ENCODE measurements at places on chromosomes 3 and 15. TPM values are rescaled to one million over a fixed set of nuclear protein-coding genes. Genes with fewer than 3 reads are reported as not detected.

SPTBN5 gene
- total RNA-seq: 0.55 TPM

RTP1 gene
- total RNA-seq: 5.1 TPM

DNASE1L3 gene
- not detected for total RNA-seq

PRSS50 gene
- 0.07 TPM for total RNA-seq

CEMIP gene
- total RNA-seq: not detected

LAMB2 gene
- total RNA-seq: 81.1 TPM

SMCO1 gene
- total RNA-seq: not detected

LRRC15 gene
- 0.18 TPM for total RNA-seq

LRRC2 gene
- total RNA-seq: 3.3 TPM

ETV5 gene
- 51.1 TPM for total RNA-seq

ABHD10 gene
- total RNA-seq: 36.1 TPM

ADGRG7 gene
- total RNA-seq: not detected

GRCh38 chr3:191070201-191070600 is 128.8 kb upstream of the OSTN start:
- DNase-seq: no peak

DNA sequence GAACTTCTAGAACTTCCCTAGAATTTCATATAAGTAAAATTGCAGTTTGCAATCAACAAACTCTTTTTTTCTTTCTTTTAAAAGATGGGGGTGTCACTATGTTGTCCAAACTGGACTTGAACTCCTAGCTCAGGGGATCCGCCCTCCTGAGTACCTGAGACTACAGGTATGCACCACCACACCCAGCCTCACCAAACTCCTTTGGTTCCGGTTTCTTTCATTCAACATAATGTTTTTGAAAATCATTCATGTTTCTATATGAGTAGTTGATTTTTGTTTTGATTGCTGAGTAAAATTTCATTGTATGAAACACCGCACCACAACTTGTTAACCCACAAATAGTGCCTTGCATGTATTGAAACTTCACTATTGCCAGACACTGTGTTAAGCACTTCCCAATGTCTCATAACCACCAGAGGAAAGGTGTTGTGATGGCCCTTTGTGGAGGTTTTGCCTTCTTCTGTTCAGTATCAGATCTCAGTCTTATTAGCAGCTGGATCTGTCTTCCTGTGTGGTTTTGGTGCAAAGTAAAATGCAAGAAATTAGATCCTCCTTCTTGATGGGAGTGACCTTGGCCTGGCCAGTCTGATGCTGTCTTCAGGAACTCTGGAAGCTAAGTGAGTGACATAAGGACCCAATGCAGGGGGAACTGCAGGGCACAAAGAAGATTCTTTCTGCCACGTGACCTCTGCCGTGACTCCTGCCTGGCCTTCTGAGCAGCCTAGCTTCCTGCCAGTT is 78.8 kb upstream of the UBE2E1 start:
- DNase-seq: no peak

DNA sequence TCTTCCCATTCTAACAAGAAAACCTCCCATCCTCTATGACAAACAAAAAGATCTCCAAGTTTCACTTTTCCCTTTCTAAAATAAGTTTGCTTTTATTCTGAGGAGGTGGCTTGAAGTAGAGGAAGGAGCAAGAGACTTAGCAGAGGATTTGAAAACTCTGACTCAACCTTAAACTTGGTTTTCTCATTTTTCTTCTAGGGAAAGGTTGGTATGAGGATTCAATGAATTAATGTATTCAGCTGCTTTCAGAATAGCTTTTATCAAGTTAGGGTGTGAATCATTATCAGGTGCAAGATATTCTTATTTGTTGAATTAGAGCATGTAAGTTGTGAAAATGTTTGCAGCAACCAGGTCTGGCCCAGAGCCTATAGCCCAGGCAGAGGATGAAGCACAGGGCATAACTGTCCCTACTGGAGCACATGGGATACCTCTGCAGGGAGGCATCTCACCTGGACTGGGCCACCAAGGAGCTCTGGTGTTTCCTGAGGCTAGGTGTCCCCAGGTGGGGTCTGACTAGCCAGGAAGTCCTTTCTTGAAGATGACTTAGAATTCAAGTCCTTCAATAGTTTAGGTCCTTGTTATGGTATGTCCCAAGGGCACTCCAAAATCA is 42.3 kb downstream of the SATB1 start:
- DNase-seq: no peak

GRCh38 chr3:132071043-132071442 is 36.2 kb upstream of the CPNE4 start:
- DNase-seq: peak; percentile 14

GRCh38 chr3:99108508-99108907 is 207.0 kb upstream of the DCBLD2 start:
- no peak for DNase-seq

- no peak for DNase-seq
These were observed 71.1 kb upstream of the DGKG start for GRCh38 chr3:186432944-186433732.

DNA sequence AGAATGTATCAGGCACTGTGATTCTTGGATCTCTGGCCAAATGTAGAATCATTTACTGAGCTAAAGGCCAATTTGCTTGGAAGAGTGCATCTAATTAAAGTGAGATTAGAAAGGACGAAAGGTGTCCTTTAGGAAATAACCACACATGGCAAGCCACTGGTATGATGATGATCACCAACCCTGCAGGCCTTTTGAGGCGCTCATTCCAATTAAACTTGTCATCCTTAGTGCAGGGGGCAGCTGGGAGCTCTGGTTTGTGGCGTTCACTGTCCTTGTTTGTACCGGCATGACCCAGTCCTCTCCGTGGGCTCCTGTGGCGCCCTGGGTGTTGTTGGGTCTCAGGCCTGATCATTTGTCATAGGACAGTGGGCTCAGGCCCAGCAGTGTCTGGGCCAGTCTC is 11.0 kb downstream of the LIMD1 start:
- no peak for DNase-seq

GRCh38 chr3:155631323-155632019 is 113.4 kb downstream of the PLCH1 start:
- DNase-seq: no peak
